ENCODE measurements at places on chromosomes 16 and 17.

GRCh38 chr16:83682116-83682867, 125.5 kb upstream of the HSBP1 start:
- DNase-seq, result no peak

DNA sequence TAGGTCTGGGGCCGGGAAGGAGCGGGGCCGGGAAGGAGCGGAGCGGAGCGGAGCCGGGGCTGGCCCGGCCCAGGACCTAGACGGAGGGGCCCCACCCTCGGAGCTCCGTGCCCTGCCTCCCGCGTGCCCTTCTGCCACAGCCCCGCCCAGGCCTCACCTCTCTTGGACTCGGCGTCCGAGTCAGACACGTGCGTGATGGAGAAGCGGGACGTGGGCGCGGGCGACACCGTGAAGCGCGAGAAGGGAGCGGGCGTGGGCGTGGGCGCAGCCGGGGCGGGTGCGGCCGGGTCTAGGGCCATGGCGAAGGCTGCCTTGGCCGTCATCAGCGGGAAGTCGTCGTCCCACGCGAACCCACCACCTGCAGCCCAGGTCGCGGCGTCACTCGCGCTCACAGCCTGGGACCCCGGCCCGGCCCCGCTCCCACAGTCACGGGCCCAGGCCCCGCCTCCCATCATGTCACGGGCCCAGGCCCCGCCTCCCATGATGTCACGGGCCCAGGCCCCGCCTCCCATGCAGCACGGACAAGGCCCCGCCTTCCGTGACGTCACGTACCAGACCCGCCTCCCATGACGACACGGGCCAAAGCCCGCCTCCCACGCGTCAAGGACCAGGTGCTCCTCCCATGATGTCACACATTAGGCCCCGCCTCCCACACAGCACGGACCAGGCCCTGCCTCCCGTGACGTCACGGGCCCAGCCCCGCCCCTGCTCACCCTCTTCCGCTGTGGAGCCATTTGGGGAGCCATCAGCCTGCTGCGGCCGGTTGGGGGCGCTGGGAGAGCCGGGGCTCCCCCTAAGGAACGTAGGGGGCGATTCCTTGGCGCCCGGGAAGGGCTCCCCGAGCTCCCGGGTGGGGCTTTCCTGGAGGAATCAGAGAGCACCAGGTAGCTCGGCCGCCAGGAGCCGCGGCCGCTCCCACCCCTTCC, 45.8 kb upstream of the PVALEF start:
- DNase-seq, result peak; percentile 99

DNA sequence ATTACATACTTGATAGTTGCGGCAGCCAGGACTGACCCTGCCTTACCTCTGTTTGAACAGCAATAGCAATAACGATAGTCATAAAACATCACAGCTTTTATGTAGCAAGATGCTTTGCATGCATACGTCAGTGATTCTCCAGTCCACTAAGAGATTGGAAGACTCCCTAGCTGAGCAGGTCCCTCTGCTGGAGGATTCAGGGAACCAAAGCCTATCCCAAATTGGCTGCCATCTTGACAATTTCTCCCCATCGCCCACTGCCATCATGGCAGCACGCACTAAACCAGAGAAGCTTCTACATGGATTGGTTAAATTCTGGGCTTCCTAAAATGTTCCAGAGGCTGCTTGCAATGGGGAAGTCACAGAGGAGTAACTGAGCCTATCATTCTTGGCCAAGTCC, 360.6 kb upstream of the XYLT1 start:
- DNase-seq, result no peak

DNA sequence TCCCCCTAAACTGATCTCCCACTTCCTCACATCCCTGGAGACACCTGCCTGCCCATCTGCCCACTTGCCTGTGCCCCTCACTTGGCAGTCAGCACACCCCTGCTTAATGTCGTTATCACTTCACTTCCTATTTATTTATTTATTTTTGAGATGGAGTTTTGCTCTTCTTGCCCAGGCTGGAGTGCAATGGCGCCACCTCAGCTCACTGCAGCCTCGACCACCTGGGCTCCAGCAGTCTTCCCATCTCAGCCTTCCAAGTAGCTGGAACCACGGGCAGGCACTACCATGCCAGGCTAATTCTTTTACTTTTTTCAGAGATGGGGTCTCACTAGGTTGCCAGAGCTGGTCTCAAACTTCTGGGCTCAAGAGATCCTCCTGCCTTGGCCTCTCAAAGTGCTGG, 23.5 kb upstream of the PHOSPHO1 start:
- DNase-seq, result no peak

- DNase-seq, result peak; percentile 87
These were observed 4.9 kb upstream of the CDH1 start for GRCh38 chr16:68732042-68732680.

DNA sequence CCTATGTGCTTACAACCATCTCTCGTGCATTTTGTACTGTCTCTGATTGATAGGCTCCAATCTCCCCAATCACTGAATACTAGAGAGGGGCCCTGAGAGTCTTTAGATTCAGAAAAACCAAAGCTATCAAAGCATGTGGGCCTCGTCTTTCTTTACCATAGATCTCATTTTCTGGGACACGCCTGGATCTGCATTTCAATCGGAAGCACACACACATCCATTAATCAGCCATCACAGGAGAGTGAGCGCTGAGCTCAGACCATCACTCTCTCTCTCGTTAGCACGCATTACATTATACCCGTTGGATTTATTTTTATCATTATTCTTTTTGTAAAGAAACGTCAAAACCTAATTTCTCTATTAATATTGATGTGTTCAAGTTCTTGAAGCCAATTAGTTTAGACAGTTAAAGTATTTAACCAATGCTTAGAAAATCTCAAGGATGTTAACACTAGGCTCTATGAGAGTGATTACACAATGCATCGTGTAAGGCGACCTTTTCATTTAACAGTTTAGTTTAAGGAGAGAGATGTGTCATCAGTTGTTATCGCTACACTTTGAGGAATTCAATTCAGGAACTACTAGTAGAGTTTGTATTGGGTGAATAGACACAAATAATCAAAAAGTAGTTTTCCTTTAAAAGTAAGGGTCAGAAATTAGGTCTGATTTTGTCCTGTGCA, 650.7 kb downstream of the CDH8 start:
- no peak for DNase-seq

DNA sequence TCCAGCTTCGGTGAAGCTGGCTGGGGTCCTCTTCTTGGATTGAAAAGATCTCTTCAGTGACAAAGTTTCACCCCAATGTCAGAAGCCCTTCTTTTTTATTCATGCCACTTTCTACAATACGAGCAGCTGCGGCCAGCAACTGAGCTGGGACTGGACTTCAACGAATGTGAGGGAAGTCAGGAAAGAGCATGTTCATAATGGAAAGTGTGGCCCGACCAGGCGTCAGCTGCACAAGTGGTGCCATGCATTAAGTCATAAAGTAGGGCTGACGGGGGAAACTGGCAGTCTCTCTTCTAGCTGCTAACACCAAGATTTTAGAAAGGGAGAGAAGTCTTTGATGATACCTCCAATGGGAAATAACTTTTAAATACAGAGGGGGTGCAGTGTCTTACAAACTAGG, 192.6 kb downstream of the PARN start:
- DNase-seq, result no peak

GRCh38 chr16:51535591-51535990, 384.5 kb upstream of the SALL1 start:
- no peak for DNase-seq

- DNase-seq, result no peak
These were observed 77.5 kb downstream of the SYCE1L start for GRCh38 chr16:77276661-77277060.

DNA sequence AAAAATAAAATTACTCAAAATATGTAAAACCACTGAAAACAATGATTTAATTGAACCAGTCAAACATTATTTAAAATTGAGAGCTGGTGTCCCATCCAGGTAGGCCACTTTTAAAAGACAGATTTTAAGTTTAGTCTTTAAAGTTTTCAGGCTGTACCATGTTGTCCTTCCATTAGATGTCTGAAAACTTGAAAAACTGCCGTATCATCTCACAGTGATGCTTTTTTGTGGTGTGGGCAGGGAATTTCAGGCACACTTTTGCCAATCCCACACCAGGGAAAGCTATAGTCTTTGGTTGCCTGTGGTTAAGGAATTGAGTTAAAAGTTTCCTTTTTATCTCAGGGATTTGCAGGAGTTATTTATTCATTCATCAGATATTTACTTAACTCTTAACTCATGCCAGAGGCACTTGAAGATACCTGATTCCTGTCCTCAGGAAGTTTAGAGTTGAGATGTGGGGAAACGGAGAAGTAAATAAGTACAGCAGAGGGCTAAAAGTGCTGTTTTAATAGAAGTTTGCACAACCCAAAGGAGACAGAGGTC, 3.2 kb downstream of the SNTB2 start:
- no peak for DNase-seq

DNA sequence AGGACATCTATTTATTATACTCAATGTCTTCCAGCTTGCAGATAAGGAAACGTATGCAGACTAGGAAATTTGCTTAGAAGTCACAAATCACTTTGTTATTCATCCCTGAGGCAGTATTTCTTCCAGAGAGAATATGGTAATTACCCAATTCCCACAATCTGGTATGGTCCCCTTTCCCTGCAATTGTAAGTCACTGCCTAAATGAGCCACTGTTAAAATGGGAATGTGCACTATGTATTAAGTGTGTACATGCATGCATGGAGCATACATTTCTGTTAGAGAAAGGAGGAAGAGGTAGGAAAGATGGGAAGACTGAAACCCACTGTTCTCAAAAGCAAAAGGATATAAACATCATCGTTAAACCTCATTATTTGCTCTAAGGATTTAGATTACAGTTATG, 10.0 kb downstream of the NUFIP2 start:
- DNase-seq, result no peak

DNA sequence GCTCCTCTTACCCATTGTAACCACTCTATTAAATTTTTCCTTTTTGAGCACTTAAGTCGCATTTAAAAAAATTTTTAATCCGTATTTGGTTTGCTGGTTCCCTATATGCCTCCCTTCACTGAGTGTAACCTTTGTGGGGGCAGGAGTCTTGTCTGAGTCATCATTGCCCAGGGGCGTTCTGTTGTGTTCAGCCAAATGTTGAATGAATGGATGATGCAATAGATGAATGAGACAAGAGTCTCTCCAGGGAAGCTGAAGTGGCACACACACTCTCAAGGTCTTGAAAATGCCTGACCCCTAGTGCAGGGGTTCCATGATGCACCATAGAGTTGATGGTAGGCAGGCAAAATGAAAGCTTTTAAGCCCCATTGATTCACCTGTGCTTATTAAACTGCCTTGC, 123.0 kb upstream of the RBFOX1 start:
- DNase-seq, result no peak

DNA sequence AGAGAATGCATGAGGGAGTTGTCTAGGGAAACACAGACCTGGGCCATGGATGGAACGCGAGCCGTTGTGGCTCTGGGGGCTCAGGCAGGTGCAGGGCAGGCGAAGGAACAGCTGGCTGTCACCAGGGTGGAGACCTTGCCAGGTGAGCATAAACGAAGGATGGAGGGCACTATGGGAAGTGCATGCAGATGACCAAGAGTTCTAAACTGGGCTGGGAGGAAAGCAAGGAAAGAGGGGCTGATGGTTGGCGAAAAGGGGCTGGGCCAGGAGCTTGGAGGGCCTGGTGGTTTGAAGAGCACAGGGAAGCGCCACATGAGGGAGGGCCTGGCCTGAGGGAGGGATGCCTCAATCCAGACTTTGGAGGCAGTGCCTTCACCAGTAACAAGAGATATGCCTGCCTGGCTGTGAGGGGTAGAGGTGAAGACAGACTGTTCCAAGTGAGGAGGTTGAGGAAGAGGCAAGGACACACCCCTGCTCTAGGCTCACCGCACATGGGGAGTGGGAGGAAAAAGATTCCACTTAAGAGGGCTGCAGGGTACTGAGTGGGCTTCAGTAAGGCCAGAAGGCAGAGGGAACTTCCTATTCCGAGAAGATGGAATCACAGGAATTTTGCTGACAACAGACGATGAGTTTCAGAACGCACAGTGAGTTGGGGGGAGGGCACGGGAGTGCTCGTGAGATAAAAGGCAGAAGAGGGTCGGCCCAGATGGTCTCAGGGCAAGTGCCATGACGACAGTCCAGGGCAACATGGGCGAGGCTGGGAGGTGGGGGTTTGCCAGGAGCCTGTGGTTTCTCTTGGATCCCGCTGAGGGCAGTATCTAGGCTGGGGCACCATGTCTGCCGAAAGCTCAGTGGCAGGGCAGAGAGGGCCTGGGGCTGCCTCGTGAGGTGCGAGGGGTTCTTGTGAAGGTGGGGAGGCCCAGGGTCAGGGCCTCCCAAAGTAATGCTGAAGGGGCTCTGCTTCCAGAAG, 20.6 kb downstream of the B9D1 start:
- DNase-seq, result no peak

DNA sequence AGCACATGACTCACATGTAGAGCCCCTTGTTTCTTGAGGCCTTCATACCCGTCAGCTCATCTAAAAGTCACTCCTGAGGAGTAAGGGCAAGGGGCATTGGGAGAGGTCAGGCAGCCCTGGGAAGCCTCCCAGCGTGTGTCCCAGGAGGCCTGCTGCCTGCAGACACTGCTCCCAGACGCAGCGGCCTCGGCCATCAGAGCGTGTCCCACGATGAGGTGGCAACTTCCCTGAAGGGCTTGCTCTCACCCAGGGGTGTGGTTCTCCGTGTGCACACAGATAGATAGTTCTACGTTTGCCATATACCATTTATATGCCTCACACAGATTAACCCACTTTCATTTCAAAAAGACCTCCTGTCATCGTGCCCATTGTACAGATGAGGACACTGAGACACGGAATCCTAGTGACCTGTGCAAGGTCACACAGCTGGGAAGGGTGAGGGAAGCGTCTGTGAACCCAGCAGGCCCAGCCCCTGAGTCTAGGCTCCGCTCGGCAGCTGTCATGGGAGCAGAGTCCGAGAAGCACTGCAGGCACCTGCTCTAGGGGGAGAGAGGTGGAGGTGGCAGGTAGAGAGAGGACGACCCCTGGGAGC, 8.3 kb downstream of the TUBB3 start:
- no peak for DNase-seq

GRCh38 chr17:57999496-58000017, 7.5 kb downstream of the SRSF1 start:
- no peak for DNase-seq

- DNase-seq, result peak; percentile 11
These were observed 69.4 kb upstream of the TNRC6C start for GRCh38 chr17:77889135-77889505.

DNA sequence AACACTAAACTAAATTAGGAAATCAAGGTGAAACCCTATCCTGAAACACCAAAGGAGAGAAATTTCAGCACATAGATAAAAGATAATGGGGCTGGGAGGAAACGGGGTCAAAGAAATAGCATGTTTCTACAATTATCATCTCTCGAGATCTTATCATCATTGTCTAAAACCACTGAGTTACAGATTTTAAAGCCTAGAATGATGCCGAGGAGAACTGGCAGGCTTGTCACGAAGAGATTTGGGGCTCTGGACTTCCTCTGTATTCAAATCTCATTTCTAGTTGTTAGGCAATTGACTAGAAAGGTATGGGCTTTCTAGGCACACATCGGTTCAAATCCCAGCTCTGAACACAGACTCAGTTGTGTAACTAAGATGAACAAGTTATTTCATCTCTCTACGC, 9.3 kb downstream of the PDZD9 start:
- DNase-seq, result no peak

- no peak for DNase-seq
These were observed 4.7 kb downstream of the CORO7 start for GRCh38 chr16:4411684-4412083.

- no peak for DNase-seq
These were observed 7.4 kb downstream of the RNF112 start for GRCh38 chr17:19418251-19418992.
